ENCODE measurements at places on chromosomes 3 and 15. TPM values are rescaled to one million over a fixed set of nuclear protein-coding genes. Genes with fewer than 3 reads are reported as not detected.

DNA sequence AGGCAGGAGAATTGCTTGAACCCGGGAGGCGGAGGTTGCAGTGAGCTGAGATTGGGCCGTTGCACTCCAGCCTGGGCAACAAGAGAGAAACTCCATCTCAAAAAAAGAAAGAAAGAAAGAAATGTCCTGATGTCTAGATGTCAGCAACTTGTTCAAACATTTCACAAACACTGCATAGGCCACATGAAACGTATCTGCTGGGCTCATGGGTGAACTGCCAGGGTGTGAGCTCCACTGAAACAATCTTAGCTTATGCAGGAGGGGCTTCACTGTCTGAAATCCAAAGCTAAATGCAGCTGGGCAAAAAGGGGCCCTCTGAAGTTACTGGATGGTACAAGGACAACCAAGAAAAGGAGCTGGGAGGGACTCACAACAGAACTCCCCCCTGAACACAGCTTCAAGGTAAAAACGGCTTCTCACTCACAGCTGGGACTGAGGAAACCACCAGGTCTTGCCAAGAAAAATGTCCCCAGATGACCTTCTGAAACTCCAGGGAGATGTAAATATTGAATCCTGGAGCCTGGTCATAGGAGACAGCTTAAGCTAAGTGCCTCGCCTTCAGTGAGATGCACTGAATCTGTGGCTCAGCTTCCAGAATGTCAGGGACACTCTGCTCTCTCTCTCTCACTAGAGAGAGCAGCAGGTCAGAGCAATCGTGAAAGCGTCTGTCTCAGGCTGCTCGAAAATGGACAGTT, 31.9 kb downstream of the SEC61A1 start:
- H3K36me3 ChIP-seq, result peaks cover 20% of the 10 kb centered on the region
- H3K27me3 ChIP-seq, result no peaks in the 10 kb centered on the region
- peak overlapping the region; percentile 78 for H3K27ac ChIP-seq
- H3K4me1 ChIP-seq, result peaks cover 47% of the 10 kb centered on the region

DNA sequence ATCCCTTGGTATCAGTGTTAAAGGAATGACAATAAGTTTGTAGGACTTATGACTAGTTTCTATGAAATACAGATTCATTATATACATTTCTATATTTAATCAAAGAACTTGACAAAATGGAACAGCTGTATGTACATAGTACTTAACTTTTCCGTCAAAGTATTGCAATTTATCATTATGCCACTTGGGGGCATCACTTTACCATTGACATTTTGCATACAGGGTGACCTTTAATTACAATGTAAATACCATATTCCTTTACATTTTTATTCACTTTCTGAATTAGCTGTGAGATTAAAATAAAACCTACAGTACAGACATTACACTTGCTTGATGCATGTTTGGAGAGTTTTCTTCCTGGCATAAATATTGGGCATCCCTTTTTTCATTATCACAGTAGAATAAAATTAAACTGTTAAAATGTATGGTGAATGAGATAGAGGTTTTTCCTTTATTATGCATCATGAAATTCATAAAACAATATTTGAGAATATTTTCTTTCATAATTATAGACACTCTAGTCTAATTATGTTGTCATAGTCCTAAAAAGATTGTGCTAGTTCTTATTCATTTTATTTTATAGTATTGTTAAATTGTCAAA, 6.9 kb downstream of the NEK11 start:
- H3K27ac ChIP-seq, result no peak overlapping the region
- H3K4me3 ChIP-seq, result no peak overlapping the region
- H3K27me3 ChIP-seq, result no peaks in the 10 kb centered on the region

The FAM174B gene
- total RNA-seq, result 15.2 TPM

GRCh38 chr15:76945494-76946093, 14.0 kb downstream of the RCN2 start:
- no peaks in the 10 kb centered on the region for H3K27me3 ChIP-seq
- peaks cover 50% of the 10 kb centered on the region for H3K36me3 ChIP-seq
- H3K4me3 ChIP-seq, result no peak overlapping the region
- H3K27ac ChIP-seq, result no peak overlapping the region
- peaks cover 10% of the 10 kb centered on the region for H3K4me1 ChIP-seq

- DNase-seq, result no peak
- H3K4me1 ChIP-seq, result no peaks in the 10 kb centered on the region
- H3K4me3 ChIP-seq, result no peak overlapping the region
- no peak overlapping the region for H3K27ac ChIP-seq
Measured at GRCh38 chr3:166510382-166510781, 673.2 kb upstream of the BCHE start.

The REC114 gene
- not detected for total RNA-seq

- H3K4me1 ChIP-seq, result peaks cover 50% of the 10 kb centered on the region
- no peaks in the 10 kb centered on the region for H3K27me3 ChIP-seq
- H3K27ac ChIP-seq, result peak overlapping the region; percentile 98
- peaks cover 8% of the 10 kb centered on the region for H3K36me3 ChIP-seq
- H3K4me3 ChIP-seq, result peak overlapping the region; percentile 74
Measured at GRCh38 chr3:72997421-72997961, 880 bp downstream of the PPP4R2 start.

- no peaks in the 10 kb centered on the region for H3K27me3 ChIP-seq
- H3K36me3 ChIP-seq, result no peaks in the 10 kb centered on the region
- no peak overlapping the region for H3K4me3 ChIP-seq
- no peaks in the 10 kb centered on the region for H3K4me1 ChIP-seq
Measured at GRCh38 chr3:130374908-130375307, 29.4 kb downstream of the COL6A5 start.

- no peak for DNase-seq
- no peaks in the 10 kb centered on the region for H3K27me3 ChIP-seq
- H3K4me1 ChIP-seq, result peaks cover 6% of the 10 kb centered on the region
- no peak overlapping the region for H3K4me3 ChIP-seq
Measured at GRCh38 chr3:65811892-65812291, 226.8 kb downstream of the MAGI1 start.

DNA sequence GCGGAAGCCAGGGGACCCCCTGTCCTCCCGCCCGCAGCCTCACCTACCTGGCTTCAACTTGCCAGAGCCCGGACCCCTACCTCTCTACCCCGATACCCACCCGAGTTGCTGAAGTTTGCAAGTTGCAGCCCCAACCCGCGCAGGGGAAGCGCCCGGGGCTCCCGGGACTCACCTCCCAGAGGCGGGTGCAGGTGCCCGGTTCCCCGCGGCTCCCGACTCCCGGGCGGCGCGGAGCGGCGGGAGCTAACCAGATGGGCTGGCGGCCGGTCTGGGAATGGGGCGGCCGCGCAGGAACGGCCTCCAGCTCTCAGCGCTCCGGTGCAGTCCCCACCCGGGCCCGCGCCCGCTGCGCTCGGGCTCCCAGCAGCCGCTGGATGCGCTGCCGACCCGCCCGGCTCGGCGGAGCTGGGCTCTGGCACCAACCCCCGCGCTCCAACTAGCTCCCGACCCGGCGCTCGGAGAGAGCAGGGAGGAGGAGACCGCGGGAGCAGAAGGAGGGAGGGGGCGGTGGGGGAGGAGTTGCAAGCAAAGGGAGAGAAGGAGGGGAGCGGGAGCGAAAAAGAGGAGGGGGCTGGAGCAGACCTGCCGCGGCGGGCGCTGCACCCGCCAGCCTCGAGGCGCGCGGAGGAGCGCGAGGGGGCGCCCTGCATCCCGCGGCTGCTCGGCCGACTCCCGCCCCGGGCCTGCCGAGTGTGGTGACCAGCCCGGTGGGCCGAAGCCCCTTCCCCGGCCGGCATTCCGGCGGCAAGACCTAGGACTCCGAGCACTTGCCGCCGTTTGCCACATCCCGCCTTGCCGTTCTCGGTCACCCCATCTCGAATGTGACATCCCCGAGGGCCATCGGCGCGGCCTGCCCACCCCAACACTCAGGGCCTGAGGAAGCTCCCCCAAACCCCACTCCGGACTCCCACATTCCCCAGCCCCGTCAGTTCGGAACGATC, at the start of gene SEMA5B:
TSS of gene SEMA5B (minus strand) at position 472 of the 941 bp plus-strand sequence. CDS start 66,500 bp downstream, outside the sequence.
- no peaks in the 10 kb centered on the region for H3K36me3 ChIP-seq
- peaks cover 31% of the 10 kb centered on the region for H3K4me1 ChIP-seq
- peak within 1 kb of the TSS; percentile 63 for H3K4me3 ChIP-seq
- H3K27ac ChIP-seq, result no peak within 1 kb of the TSS
- H3K27me3 ChIP-seq, result peaks cover 4% of the 10 kb centered on the region

GRCh38 chr15:79572691-79573404, 140.7 kb downstream of the MINAR1 start:
- H3K27ac ChIP-seq, result no peak overlapping the region
- peak; percentile 90 for DNase-seq
- H3K36me3 ChIP-seq, result no peaks in the 10 kb centered on the region

GRCh38 chr15:77631745-77632533, 773 bp downstream of the LINGO1 start:
- no peak for DNase-seq
- peaks cover 41% of the 10 kb centered on the region for H3K4me1 ChIP-seq
- no peak overlapping the region for H3K27ac ChIP-seq
- no peaks in the 10 kb centered on the region for H3K36me3 ChIP-seq
- peak overlapping the region; percentile 69 for H3K4me3 ChIP-seq

DNA sequence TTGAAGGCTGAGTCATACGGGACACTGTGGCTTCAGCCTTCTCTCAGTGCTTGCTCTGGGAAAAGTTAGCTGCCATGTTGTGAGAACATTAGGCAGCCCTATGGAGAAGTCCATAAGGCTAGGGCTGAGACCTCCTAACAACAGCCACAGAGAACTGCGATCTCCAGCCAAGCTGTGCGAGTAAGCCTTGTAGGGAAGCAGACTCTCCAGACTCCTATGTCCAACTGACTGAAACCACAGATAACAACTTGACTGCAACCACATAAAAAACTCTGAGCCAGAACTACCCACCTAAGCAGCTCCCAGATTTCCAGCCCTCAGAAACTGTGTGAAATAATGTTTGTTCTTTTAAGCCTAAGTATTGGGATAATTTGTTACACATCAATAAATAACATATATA, 40.7 kb downstream of the DENND6A start:
- H3K27me3 ChIP-seq, result no peaks in the 10 kb centered on the region
- peaks cover 1% of the 10 kb centered on the region for H3K4me1 ChIP-seq
- H3K36me3 ChIP-seq, result peaks cover 51% of the 10 kb centered on the region
- H3K27ac ChIP-seq, result no peak overlapping the region
- H3K4me3 ChIP-seq, result no peak overlapping the region

The ADAMTS17 gene
- total RNA-seq, result 5.3 TPM

GRCh38 chr15:90386221-90386620, 1.8 kb upstream of the IQGAP1 start:
- no peaks in the 10 kb centered on the region for H3K27me3 ChIP-seq
- no peak overlapping the region for H3K27ac ChIP-seq
- peaks cover 5% of the 10 kb centered on the region for H3K36me3 ChIP-seq
- DNase-seq, result no peak
- H3K4me3 ChIP-seq, result no peak overlapping the region

DNA sequence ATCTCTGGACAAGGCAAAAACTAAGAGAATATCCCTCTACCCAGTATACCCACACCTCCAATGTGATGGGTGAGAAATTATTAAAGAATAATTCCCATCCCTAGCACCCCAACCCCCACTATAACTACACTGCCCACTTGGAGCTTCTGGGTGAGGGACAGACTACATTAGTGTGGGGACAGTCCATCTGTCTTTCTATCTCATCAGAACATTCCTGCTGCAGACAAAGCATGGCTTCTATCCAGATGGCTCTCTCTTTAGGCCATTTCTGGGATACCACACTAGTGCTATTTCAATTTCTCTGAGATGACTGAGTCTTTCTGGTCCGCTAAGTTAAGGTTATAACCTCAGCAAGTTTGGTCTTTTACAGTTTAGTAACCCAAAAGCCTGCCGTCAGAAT, 6.6 kb downstream of the CSNK1G1 start:
- no peaks in the 10 kb centered on the region for H3K27me3 ChIP-seq
- H3K27ac ChIP-seq, result no peak overlapping the region
- H3K4me3 ChIP-seq, result no peak overlapping the region
- no peak for DNase-seq

DNA sequence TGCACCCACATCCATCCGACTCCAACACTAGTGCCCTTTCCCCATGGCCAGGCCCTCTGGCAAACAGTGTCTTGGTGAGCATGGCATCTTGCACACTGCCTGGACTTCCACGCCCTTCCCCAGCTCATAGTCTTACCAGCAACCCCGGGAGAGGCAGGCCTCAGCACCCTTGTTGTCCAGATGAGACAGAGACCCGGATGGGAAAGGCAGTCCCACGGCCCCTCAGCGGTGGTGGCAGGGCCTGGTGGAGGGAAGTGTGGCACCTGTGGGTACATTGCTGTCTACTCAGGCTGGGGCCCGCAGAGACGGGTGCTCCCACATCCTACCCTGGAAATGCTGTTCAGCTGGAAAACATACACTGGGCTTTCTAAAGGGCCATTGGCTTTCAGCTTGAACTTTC, 28.4 kb downstream of the HDAC11 start:
- no peak overlapping the region for H3K27ac ChIP-seq
- no peak for DNase-seq
- H3K4me1 ChIP-seq, result peaks cover 13% of the 10 kb centered on the region
- H3K27me3 ChIP-seq, result no peaks in the 10 kb centered on the region
- no peak overlapping the region for H3K4me3 ChIP-seq
- peaks cover 25% of the 10 kb centered on the region for H3K36me3 ChIP-seq

DNA sequence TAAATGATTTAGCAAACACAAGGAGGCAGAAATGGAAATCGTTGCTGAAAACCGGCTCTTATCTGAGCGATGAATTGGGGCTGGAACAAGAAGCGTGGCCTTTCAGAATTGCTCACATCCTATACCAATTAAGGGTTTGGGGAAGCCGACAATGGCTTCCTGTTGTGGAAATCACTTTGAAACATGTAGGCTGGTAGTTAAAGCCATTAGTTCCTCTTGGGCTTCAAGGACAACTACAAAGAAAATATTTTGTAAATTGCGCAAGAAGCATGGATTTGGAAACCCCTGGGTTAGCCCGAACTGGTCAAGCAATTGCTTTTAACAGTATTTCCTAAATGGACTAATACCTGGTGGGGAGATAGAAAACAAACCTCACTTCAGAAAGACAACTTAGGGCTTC, 182.4 kb downstream of the ADAMTS9 start:
- no peak overlapping the region for H3K4me3 ChIP-seq
- no peaks in the 10 kb centered on the region for H3K27me3 ChIP-seq

The P2RY1 gene
- total RNA-seq, result 3.0 TPM

- no peaks in the 10 kb centered on the region for H3K4me1 ChIP-seq
- H3K27me3 ChIP-seq, result no peaks in the 10 kb centered on the region
- no peak overlapping the region for H3K4me3 ChIP-seq
- no peak for DNase-seq
- H3K27ac ChIP-seq, result no peak overlapping the region
Measured at GRCh38 chr3:146646261-146646660, 41.1 kb upstream of the PLSCR5 start.

All from esophagus muscularis mucosa (tissue), 4 donors.